GM19239 (cell line): ENCODE measurements at places on chromosomes 13 and 19.

DNA sequence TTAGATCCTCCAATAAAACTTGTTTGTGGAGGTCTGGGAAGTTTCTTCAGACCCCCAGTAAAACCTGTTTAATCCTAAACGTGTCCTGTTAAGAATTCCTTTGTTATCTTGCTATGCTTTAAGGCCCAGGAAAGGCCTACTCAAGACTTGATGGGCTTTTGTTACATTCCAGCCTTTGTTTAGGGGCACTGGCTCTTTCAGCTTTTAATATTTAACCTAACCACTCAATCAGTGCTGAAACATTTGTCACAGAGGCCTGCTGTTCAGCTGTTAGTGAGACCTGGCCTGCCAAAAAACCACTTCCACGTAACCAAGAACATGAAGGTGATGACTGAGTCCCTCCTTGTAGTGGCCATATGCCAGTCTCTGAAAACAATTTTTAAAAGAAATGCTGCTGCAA, 41.7 kb downstream of the PCDH17 start:
- DNase-seq, result no peak

DNA sequence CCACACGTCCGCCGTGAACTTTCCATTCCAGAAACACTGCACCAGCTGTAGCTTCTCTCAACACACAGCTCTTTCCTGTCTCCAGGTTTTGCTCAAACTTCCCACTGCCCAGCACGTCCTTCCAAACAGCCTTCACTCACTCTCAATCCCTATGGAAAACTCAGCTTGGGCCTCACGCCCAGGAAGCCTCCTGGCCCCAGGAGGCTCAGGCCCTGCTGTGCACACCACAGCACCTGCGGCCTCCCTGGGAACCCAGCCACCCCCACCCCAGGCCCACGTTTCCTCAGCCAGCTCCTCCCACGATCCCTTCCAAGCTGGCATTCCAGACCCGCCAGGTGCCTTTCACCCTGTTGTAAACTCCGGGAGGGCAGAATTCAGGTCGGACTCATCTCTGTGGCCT, 35.2 kb downstream of the C13orf46 start:
- DNase-seq, result no peak

- DNase-seq, result no peak
Measured at GRCh38 chr13:105965910-105966309, 569.6 kb downstream of the EFNB2 start.

DNA sequence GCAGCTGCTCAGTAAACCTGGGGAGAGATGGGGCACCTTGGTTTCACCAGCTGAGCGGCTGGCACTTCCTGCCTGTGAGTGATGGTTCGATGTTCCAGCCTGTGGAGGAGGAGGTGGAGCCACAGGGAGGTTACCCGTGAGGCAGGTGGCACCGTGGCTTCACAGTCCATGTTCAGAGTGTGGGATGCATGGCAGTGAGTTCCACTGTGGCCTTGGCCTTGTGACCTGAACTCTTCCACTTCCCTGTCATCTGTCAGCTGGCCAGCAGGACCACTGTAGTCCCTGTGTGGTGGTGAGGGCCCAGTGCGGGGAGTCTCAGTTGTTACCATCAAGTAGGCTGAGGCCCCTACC, 16.9 kb downstream of the SMARCA4 start:
- DNase-seq, result no peak

DNA sequence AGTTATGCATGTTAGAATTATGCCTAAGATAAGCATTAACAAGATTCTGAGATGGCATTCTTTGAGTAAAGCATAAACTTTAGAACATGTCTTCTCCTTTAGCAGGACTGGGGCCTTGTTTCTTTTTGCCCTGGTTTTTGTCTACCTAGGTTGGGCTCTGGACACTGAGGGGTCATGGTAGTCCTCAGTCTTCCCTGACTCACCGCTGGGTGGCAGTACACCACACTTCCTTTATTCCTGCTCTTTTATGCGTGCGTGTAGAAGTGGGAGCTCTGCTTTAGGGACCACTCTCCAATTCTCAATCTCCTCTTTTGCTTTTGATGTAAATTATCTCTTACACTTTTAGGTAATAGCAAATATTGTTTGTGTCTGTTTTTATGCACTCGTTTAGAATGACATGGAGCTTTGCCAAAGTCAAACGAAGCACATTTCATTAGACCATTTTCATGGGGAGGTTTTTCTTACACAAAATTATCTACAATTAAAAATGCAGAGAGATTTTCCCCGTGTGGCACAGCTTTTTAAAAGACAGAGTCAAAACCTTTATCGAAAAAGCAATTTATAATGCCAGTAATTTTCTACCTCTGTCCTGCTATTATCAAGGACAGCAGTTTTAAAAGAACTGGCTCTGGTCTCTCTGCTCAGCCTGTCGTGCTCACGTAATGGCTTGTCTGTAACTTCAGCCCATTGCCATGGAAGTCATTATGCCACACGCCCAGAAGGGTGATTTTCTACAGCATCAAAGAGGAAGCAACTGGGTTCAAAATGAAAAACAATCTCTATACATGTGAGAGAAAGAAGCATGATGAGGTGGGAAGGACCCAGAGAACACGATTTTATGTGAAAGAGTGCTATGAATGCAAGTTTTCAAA, 413.9 kb downstream of the COG6 start:
- peak; percentile 48 for DNase-seq

- DNase-seq, result no peak
Measured at GRCh38 chr19:10205636-10206035, 10.9 kb upstream of the DNMT1 start.

DNA sequence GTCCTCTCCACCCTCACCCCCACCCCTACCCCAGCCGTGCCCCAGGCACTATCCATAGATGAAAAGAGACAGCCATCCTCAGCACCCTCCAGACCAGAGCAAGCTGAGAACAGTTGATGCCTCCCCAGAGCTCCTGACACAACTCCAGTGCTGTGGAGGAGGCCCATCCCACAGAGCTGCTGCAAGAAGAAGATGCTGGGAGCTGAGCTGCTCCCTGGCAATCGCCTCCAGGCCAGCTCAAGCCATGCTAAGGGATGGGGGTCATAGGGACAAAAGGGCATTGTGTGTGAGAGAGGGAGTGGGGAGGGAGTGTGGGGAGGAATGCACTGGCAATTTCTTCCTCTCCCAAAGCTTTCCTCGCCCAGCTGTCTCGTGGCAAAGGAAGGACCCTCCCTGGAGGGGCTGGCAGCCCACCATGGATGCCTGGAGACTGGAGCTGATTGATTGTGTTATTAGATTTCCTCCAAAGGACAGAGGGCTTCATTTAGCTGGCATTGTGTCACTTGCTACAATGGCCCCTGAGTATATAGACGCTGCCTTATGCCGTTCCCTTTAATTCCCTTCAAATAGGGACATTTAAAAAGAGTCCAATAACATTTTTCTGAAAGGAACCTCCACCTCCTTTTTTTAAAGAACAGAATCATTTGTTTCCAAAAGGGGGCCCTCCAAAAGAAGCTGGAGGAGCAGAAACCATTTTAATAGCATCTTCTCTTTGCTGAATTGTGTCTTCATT, 476.4 kb downstream of the FOXO1 start:
- no peak for DNase-seq

DNA sequence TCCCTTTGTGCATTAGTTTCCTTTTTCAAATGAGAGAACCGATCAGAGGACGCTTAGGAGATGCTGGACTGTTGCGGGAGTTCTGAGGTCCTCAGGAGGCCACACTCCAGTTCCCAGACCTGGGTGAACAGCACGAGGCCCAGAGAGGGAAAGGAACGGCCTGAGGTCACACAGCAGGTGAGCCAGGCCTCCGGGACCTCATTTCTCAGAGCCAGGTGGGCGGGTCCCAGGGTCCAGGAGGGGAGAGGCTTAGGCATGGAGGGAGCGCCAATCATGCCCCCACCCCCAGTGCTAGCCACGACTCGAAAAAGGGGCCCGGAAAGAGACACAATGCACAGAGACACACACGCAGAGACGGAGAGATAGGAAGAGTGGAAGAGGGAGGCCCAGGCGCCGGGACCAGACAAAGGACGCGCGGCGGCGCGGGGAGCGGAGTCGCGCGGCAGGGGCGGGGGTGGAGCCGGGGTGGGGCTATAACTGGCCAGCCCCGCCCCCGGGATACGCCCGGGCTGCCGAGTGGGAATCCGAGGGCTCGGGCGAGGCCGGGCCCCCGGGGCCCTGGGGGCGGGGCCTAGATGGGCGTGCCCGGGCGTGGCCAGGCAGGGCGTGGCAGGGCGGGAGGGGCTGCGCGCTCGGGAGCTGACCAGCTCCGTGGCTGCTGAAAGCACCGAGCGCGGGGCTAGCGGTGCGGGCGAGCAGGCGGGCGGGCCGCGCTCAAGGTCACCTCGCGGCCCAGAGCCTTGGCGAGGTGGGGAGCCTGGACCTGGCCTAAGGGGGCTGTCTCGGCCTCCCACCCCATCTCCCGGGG, 1.6 kb downstream of the ELAVL3 start:
- DNase-seq, result no peak

DNA sequence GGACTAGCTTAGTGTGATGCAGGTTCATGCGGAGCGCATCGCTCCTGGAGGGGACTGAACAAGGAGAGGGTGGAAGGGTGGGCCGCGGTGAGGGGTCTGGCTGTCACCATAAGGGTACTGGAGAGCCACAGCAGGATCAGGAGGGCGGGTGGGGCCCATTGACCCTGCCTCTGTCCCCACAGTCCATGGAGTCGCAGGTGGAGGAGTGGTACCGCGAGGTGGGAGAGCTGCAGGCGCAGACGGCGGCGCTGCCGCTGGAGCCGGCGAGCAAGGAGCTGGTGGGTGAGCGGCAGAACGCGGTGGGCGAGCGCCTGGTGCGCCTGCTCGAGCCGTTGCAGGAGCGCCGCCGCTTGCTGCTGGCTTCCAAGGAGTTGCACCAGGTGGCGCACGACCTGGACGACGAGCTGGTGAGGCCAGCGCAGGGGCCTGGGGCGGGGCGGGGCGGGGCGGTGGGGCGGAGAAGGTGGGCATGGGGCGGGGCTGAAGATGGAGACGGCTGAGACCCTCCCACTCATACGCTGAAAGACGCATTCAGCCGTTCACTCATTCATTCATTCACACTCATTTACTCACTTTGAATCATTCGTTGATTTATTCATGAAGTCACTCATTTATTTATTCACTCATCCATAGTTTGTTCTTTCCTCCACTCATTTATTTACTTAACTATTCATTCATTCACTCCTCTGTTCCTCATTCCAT, 27.5 kb upstream of the SHKBP1 start:
- DNase-seq, result peak; percentile 74

GRCh38 chr13:51326777-51327176, 12.7 kb upstream of the SERPINE3 start:
- no peak for DNase-seq

GRCh38 chr19:28881616-28882015, 331.3 kb downstream of the UQCRFS1 start:
- no peak for DNase-seq

DNA sequence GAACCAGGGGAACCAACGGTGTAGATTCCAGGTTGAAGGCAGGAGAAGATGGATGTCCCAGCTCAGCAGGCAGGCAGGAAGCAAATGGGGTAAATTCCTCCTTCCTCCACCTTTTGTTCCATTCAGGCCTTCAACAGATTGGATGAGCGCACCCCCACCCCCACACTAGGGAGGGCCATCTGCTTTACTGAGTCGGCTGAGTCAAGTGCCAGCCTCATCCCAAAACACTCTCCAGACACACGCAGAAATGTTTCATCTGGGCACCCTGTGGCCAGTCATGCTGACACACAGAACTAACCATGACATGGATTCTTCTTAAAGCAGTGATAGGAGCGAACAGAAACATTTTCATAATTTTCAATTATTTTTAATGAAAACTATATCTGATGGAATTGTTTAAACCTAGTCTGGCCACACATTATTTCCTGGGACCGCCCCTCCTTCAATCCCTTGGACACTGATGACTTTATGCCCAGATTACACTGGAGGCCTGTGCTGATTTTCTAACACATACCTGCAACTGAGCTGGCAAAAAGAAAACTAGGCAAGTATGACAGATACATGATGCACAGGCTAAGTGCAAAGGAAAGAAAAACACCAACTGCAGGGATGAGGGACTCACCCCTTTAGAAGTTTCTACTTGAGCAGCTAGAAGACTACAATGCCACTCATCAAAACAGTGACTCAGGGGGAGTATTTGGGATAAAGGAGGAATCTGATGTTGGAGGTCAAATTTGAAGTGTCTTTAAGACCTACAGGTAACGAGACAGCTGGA, 154.2 kb downstream of the TNFRSF19 start:
- DNase-seq, result no peak

DNA sequence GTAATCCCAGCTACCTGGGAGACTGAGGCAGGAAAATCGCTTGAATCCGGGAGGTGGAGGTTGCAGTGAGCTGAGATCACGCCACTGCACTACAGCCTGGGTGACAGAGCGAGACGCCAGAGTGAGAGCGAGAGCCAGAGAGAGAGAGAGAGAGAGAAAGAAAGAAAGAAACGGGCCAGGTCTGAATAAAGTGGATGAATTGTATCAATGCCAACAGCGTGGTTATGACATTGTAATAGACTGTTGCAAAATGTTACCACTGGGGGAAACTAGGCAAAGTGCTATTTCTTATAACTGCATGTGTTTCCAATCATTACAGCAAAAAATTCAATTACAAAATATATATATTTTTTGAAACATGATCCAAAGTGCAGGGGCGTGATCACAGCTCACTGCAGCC, 11.8 kb upstream of the BTBD2 start:
- no peak for DNase-seq

DNA sequence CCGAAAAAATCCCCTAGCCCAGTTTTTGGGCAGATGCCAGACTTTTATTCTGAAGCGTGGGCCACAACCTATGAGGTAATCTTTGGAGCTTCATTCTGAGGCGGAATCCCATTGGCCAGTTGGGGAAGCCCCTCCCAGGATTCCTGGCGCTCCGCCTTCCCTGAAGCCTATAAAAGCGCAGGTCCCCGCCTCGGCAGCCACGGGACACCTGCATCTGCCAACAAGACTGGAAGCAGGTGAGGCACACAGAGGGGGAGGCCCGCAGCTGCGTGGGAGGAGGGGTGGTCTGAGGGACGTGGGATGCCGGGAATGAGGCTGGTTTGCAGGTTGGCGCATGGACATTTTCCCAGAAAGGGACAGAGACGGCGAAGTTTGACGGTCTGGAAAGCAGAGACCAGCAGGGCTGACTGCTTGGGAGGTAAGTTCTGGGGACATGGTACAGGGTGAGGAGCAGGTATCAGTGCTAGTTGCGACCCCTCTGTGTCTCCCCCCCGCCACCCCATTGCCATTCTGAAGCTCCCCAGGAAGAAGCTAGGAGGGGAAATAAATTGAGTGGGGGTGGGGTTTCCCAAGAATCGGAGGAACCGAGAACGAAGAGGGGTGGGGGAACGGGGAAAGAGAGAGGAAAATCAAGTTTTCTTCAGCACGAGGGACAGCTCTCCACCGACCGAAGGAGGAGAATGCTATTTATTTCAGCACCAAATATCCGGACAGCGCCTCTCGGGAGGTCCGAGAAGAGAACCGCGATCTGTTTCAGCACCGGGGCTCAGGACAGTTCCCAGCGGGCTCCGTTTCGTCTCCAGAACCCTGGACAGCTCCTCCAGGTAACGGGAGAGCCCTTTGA, 22.4 kb upstream of the FEM1A start:
- DNase-seq, result peak; percentile 69

DNA sequence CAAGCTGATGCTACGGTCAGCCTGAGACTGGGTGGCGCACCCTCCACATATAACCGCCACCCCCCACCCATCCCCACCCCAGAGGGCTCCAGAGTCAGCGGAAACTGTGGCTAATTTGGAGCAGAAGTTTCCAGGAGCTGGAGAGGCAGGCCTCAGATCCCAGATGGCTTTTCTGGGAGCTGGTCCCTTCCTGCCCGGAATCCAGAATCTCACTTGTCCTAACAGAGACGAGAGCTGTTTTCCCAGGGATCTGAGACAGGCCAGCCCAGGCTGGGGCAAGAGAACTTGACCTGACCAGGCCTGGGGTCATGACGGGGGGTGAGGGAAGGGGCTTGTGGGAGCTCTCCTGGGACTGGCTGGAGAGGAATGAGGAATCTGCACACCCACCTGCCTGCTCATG, 6.5 kb downstream of the EPHX3 start:
- DNase-seq, result no peak

GRCh38 chr19:17931532-17932191, 1.2 kb upstream of the CCDC124 start:
- no peak for DNase-seq
